GM10248 (cell line): ENCODE measurements at places on chromosomes 12 and 14.

DNA sequence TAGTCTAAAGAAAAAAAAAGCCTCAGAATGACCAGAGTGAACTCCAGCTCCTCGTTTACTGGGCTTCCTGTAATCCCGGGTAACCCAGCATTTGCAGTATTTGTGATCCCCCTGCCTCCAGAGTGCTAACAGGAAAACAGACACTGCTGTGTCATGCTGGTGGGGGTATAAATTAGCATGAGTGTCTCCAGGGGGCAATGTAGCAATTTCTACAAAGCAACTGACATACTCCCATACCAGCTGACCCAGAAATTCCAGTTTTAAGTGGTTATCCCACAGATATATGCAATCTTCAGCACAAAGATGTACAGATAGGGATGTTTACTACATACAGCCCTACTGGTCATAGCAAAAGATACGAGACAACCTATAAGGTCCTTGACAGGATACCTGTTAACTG, 18.8 kb downstream of the TTC7B start:
- DNase-seq: no peak

GRCh38 chr14:84272290-84272721, 1257.6 kb upstream of the FLRT2 start:
- DNase-seq: no peak

GRCh38 chr14:96783043-96783914, 13.9 kb upstream of the VRK1 start:
- no peak for DNase-seq

DNA sequence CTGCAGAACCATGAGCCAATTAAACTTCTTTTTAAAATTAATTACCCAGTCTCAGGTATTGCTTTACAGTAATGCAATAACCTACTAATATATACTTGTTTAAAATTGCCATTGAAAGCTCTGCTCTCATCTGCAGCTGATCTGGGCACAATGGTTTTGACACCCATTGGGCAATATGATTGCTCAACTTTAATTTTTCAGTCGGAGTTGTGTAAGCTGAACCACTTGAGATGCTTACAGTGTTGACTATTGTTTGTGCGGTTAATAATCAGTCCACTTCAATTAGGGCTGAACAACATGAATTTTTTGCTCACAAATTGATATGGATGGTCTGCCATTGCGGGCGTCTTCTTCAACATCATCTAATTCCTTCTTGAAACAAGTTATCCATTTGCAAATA, 18.0 kb upstream of the OR4K5 start:
- DNase-seq: no peak

DNA sequence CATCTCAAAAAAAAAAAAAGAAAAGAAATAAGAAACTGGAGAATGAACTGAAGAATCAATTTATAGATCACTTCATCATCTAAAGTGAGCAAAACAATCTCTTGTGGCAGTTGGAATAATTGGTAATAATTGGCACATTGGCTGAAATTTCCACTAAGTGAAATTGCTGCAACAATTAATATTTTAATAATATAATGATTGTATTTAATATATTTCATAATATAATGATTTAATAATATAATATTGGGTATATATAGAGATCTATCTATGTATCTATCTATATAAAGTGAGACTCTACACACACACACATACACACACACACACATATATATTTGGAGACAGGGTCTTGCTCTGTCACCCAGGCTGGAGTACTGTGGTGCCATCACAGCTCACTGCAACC, 81.2 kb upstream of the PRICKLE1 start:
- no peak for DNase-seq

GRCh38 chr14:87698481-87698880, 294.5 kb downstream of the GALC start:
- DNase-seq: no peak

DNA sequence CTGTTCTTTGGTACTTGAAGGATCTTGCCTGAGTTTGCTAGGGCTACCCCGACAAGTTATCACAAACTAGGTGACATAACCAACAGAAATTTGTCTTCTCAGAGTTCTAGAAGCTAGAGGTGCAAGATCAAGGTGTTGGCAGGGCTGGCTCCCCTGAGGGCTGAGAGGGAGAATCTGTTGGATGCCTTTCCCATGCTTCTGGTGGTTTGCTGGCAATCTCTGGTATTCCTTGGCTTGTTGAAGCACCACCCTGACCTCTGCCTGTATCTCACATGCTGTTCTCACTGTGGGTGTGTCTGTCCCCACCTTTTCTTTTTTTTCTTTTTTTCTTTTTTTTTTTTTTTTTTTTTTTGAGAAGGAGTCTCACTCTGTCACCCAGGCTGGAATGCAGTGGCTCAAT, 81.2 kb downstream of the VCPKMT start:
- no peak for DNase-seq

DNA sequence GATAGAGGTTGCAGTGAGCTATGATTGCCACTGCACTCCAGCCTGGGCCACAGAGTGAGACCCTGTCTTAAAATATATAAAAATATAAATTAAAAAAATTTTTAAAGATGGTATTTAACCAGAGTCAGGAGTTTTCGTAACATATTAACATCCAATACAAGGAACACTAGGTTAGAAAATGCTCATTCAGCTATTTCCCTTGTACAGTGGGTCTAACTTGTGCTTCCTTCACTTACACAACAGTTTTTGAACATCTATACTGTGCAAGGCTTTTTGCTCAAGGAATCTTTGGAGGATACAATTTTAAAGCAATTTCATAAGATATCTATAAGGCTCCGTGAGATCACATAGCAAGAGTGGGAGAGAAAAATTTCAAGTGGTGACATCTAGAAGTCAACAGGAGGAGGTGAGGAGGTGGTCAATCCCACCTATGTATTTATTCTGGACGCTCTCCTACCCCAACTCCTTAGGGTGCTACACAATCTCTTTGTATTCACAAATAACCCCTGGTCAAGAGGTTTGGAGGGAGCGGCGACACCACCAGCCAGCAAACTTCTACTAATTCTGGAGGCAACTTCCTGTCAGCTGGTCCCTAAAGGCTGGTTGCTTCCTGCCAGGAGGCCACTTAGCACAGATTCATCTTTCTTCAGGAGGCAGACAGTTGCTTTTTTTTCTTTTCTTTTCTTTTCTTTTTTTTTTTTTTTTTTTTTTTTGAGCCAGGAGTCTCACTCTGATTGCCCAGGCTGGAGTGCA, 22.2 kb downstream of the DUSP16 start:
- no peak for DNase-seq

DNA sequence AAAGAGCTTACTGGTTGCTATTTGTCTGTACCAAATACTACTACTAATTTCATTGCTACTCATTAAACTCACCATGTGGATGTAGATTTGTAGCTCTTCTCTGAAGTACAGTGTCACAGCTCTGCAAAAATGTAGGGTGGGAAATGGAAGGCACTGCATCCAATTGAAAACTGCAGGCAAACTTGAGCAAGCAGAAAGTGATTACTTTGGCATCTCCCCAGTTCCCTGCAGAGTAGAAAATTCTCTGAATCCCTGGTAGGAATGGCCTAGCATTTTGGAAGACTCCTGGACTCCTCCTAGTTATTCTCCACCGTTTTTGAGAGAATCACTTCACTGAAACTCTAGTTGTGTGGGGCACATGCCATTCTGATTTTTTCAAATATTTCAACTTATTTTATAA, 239.1 kb downstream of the DIO2 start:
- DNase-seq: no peak

DNA sequence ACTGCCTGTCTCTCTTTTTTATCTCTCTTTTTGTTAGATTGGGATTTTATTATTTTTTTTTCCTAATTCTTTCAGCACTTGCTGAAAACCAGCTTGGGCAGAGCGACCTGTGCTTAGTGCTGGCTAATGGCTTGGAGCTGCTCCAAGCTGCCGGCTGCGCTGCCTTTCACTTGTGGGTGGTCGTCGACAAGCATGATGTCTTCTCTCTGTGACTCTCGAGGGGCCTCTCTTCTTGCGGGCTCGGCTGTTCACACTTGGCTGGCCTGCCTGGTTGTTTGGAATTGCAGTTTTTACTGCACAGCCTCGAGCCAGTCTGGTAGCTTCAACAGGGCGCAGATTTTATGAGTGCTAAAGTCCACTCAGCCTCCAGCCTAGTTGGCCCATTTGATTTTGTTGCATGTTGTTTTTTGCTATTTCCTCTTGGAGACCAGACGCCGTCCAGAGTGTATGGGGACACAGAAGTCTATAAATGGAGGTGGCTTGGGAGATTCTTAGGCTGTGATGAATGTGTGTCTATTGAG, 18.6 kb downstream of the TPCN1 start:
- no peak for DNase-seq

DNA sequence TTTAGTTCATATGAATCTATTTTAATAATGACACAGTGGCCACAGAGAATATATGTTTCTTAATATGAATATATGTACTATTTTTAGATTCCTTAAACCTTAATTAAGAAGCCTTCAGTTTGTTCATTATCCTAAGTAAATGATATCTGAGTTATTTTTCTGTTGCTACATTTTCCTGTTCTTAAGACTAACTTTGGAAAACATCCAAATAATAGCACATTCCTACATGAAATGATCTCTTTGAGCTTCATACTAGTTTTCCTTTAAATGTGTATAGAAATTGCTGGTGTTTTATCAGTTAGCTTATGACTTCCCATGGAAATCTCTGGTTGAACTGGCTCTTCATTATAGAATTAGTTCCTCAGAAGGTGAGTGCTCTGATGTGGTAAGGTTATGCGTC, 72.1 kb downstream of the POLR3B start:
- no peak for DNase-seq

GRCh38 chr12:103834942-103835341, 6.1 kb downstream of the NT5DC3 start:
- no peak for DNase-seq

- no peak for DNase-seq
Observed at GRCh38 chr12:63440048-63440447, 228.2 kb downstream of the DPY19L2 start.

DNA sequence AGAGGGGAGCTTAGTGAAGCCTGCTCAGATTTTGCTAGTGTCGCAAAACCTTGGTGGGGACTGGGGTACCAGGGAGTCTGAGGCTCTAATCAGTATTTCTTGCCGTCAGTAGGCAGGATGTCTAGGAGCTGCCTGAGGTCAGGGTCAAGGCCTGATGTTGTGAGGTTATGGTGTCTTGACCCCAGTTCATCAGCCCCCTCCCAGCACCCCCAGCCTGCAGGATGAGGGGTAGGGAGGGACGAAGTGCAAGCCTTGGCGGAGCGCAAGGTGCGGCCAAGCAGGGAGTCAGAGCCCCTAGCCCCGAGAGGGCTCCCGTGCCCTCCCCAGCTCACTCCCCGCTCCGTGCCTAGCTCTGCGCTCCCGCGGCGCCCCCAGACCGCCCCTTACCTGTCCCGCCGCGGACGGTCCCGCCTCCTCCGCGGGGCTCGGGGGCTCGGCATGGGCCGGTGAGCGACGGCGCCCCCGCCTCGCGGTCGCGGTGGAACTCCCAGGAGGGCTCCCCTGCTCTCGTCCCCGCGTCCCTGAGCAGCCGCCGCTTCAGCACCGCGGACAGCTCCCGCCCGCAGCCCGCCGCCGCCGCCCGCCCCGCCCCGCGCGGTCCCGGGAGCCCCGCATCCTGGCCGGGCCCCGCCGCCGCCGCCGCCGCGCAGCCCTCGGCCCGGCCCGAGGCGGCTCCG, 347 bp downstream of the SYNDIG1L start:
- DNase-seq: peak; percentile 83

- DNase-seq: peak; percentile 19
Observed at GRCh38 chr14:36515896-36516718, 3.9 kb downstream of the NKX2-1 start.

DNA sequence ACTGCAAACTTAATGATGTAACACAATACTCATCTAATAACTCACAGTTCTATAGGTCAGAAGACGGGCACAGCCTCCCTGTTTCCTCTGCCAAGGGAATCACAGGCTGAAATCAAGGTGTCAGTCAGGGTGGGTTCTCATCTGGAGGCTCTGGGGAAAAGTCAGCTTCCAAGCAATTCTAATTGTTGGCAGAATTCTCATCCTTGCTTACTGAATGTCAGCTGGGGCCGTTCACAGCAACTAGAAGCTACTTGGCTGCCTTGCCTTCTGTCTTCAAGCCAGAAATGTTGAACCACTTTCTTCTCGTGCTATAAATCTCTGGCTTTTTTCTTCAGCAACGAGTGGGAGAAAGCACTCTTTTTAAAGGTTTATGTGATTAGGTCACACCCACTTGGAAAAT, 80.1 kb upstream of the PDZRN4 start:
- DNase-seq: no peak
